ENCODE measurements at places on chromosomes 1 and 21.

DNA sequence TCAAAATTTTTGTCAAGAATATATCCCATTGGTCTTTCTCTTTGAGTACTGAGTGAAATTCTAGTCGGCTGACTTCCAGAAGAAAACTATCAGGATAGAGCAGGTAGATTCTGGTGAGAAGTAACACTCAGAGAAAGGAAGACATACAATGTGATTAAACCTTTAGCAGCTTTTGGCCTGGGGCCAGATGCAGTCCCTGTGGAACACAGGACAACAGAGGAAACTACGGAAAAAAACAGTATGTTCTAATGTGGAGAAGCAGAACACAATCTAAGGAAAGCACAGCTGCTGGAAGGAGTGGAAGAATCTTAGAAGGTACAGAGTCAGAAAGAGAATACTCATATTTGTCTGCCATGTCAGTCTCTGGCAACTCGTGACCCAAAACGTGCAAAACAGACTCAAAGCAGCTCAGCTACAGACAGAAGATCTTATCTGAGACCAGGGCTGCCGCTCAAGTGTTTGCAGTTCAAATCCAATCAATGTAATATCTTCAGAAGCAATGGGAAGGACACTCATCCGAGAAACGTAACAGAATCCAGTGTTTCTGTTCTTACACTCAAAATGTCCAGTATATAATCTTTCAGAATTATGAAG lies 283.8 kb downstream of the MRPL39 start:
- no peak for DNase-seq

DNA sequence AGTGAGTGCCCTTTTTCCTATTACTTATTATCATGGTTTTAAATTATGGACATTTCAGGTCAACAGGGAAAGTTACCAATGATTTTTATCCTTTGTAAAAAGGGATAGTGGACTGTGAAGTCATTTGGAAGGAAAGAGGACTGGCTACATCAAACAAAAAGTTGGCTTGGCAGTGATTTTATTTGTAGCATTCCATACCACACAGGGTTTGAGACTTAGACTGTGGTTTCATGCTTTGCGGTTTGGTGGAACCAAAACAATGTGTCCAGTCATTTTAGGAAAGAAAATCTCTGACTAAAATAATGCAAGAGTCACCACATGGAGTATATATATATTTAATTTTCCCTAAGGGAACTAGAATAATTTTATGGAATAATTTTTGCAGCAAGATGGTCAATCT lies 239.5 kb downstream of the HMCN1 start:
- no peak for DNase-seq

GRCh38 chr1:55524006-55524405 lies 308.8 kb upstream of the USP24 start:
- DNase-seq = no peak

DNA sequence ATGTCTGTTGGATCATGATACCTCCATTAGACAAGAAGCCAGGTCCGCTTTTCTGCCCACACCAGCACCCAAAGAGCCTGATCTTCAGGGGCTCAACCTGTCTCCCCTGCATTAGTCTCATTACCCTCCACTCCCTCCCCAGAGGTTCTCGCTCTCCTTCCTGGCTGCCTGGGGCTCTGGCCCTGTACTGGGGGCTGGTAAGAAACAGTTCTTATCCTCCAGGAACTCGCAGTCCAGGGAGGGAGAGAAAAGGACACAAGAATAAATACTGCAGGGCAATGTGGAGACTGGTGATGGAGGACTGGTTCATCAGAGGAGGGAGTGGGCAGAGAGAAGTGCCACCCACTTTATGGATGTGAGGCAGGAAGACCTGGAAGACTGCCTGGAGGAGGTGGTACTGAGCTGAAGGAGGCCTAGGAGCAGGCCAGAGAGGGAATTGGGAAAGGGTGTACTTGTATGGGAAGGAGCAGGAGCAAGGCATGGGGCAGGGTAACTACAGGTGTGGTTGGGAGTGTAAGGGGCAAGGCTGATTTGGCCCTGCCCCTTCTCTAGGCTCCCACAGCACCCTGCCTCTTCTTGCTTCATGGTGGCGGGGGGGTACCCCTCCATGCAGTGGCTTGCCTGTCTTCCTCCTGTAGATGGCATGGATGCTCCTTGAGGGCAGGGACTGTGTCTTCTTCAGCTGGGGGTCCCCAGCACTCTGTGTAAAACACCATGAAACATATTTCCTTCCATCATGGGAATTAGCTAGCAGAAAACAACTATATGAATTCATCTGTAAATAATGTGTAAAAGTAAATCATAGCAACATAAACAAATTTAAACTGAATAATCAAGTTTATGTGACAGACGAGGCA lies 5.0 kb downstream of the LRRC71 start:
- no peak for DNase-seq

DNA sequence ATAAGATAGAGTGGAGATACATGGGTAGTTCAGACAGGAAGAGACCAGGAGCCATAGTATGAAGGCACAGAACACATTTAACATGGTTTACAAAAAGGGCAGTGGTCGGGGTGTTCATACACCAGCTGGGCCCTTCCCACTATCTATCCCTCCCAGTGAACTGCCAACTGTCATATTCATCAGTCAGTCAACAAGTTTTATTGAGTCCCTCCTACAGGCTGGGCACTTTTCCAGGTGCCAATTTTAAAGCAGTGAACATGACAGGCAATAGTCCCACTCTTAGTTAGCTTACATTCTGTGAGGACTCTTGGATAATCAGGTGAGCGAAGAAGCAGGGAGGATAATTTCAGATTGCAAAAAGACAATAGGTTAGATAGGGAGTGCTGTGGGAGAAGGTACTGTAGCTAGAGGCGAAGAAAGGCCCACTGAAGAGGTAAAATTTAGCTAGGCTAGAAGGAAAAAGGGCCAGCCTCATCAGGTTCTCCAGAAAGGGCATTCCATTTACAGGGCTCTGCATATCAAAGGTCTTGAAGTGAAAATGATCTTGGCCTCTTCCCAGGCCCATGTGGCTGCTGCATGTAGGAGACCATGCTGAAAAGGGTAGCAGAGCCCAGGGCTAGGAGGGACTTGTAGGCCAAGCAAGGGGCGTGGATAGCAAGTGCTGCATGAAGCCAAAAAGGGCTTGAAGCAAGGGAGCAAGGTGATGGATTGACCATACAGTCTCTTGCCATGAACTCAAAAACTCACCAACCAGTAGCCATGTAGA lies 274.7 kb upstream of the SNX7 start:
- no peak for DNase-seq

DNA sequence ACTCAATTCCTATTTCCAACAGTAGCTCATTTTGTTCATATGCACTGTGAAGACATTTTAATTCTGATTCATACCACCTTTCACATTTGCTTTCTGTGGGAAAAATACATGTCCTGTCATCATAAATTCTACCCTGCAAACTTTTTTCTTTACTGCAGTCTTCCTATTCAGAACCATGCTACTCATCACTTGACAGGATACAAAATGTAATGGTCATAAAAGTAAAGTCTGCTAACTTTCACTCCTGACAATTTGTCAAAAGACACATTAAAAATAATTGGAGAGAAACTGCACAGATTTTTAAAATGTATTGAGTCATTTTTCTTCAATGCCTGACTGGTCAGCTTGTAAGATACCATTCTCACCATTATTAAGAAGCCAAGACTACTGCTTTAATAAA lies 1817.1 kb downstream of the BRINP3 start:
- DNase-seq = no peak

GRCh38 chr1:246113555-246114095 lies 393.5 kb downstream of the SMYD3 start:
- no peak for DNase-seq

Data from stimulated activated CD8-positive, alpha-beta memory T cell treated with anti-CD3 and anti-CD28 coated beads, Interleukin-7, amount 100 ng/mL, for 1 hour (primary cell).